ENCODE measurements at places on chromosomes 12 and 14.

DNA sequence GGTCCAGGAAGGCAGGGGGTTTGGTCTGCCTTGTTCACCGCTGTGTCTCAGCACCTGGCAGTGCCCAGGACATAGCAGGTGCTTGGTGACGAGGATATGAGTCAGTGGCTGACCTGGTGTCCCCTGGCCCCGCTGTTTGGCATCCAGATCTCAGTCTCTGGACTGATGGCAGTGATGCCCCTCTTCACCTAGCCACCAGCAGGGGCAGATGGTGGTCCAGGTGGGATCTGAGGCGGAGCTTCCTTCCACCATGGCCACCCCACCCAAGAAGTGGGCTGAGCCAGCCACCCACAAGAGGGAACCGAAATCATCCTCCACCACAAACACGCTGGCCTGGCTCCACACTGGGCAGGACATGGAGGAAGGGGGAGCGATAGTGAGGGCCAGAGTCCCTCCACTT lies 16.1 kb upstream of the SH2B3 start:
- DNase-seq: no peak

DNA sequence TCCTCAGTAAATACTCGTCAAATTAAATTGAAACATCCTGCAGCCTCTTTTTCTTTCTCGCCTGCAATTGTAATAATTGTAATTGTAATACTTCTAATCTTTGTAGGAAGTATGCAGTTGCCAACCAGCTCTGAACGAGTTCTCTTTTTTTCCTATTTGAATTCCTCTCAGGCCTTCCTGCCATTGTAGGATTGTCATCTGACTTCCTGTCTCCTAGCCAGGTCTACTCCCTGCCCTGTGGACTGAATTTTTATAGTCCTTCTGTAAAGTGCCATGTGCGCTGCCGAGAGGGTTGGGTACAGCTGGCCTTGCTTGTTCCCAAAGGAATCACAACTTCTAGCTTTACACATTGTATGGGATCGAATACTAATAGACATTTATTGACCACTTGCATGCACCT lies 183.3 kb downstream of the SSPN start:
- no peak for DNase-seq

- peak; percentile 47 for DNase-seq
These were observed 141.0 kb downstream of the SLC16A7 start for GRCh38 chr12:59736786-59737185.

GRCh38 chr12:69903548-69903947 lies 78.5 kb downstream of the MYRFL start:
- DNase-seq: no peak

DNA sequence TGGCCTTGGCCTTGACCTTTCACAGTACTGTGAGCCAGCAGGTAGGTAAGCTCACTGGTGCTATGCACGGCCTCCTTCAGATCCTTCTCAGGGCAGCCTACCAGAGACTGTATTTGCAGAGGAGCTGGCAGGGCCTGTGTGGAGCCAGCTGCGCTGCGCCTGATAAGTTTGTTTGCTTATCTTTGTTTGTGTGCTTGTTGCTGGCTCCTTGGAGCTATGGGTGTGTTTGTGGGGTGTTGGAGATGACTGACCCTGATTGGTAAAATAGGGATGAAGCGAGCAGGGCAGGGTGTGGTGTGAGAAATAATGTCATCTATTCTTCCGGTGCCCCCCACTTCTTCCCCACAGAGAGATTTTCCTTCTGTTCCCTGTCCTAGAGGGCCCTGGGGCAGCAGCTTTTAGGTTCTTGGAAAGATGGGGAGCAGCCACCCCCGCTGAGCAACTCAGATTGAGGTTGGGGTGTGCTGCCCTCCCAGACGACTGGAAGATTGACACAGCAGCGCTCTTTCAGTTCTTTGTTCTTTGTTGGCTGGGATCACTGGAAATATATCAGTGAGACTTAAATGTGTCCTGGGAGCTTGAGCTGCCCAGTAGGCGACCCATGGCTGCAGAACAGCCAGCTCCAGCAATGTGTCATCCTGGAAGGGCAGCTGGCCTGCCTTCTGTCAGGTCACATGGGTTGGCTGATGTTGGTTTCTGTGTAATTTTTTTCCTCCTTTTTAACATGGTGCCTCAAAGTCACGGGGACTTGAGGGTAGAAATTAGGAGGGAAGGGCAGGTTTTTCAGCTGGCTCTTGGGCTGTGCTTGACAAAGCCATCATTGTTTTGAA lies 19.6 kb downstream of the MLXIP start:
- DNase-seq: peak; percentile 67

DNA sequence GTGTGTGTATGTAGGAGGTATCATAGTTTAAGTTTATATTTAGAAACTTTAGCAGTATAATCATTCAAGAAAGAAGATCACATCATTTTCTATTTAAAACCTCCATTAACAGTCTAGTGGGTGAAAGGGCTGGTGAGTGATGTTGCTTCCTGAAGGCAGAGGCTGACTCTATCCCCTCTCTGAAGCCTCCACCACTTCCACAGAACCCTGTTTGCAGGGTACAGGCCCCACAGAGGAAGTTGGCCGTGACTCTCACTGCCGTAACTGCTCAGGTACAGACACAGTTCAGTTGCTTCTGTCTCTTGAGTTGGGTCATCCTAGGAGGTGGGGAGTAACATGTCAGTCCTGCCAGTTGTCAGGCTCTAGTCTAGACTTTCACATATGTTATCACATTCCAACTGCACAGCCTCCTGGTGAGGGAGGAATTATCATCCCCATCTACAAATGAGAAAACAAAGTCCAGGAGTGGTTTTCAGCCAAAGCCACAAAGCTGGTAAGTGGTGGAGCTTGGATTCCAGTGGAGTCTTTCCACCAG lies 31.5 kb downstream of the CFL2 start:
- DNase-seq: no peak

GRCh38 chr12:94182986-94183707 lies 34.8 kb downstream of the PLXNC1 start:
- DNase-seq: no peak

GRCh38 chr14:70662816-70663215 lies 21.1 kb downstream of the TTC9 start:
- no peak for DNase-seq

GRCh38 chr12:5384015-5384414 lies 47.9 kb upstream of the NTF3 start:
- no peak for DNase-seq

DNA sequence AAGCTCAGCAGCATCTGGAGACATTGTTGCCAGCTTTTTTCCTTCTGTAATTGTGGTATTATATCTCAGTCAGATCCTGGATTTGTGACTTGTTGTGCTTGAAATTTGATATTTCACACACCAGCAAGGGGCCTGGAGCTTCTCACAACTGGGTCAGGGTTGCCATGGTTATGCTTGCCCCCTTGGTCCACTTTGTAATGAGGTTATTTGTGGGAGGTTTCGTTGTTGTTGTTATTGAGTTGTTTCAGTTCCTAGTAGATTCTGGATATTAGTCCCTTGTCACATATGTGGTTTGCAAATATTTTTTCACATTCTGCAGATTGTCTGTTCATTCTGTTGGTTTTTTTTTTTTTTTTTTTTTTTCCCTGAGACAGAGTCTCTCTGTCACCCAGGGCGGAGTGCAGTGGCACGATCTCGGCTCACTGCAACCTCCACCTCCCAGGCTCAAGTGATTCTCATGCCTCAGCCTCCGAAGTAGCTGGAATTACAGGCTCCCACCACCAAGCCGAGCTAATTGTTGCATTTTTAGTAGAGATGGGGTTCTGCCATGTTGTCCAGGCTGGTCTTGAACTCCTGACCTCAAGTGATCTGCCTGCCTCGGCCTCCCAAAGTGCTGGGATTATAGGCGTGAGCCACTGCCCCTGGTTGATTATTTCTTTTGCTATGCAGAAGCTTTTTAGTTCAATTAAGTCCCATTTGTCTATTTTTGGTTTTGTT lies 80.6 kb upstream of the ETV6 start:
- no peak for DNase-seq

DNA sequence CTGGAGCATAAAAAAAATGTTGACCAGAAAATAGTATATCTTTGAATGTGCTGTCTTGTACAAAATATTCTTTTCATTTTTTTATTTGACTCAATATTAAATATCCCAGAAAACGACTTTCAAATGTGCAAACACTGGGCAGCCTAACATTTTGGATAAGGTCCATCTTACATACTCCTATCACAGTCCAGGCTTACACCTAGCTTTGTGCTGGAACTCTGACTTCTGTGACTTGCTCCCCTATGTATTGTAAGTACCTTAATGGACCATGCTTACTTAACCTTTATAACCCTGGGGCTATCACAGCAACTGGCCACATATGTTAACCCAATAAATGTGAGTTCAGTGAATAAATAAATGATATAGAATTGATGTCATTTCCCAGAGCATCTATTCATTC lies 7.6 kb upstream of the EIF2S3B start:
- no peak for DNase-seq

GRCh38 chr12:113002155-113002554 lies 23.8 kb downstream of the OAS2 start:
- DNase-seq: no peak

DNA sequence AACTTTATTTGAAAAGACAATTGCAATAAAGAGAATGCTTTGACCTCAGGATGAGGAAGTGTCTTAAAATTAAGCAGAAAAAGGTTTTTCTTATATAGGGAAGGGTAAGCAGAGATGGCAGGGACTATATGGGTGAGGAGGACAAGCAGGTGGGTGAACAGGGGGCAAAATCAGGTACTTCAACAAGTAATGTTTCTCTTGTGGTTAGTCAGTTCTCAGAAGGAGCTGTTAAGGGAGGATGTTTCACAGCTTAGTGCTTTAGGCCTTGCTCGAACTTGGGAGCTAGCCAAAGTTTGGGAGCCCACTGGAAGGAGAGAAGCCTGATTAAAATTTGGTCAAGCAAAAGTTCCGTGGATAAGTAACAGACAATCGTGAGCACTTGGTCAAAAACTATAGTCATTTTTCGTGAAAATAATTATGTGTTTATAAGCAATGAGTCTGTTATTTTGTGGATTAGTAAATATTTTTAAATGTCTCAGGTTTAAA lies 364.2 kb upstream of the TMPO start:
- DNase-seq: no peak

GRCh38 chr14:49545071-49545470 lies 41.1 kb downstream of the RPS29 start:
- DNase-seq: peak; percentile 91

DNA sequence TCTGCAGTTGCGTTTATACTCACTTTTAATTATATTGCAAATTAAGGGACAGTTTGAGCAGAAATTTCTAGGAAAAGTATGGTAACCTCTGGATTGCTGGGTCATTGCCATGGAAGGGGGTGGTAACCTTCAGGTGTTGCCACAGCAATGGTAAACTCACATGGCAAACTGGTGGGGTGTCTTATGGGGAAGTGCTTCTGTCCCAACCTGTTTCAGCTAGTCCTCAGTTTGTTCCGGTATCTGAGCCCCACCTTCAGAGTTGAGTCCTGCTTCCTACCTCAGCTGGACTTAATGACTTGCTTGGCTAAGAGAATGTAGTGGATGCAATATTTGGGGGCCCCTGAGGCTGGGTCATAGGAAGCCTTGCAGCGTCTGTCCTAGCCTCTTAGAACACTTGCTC lies 7.3 kb upstream of the CLMN start:
- DNase-seq: no peak

DNA sequence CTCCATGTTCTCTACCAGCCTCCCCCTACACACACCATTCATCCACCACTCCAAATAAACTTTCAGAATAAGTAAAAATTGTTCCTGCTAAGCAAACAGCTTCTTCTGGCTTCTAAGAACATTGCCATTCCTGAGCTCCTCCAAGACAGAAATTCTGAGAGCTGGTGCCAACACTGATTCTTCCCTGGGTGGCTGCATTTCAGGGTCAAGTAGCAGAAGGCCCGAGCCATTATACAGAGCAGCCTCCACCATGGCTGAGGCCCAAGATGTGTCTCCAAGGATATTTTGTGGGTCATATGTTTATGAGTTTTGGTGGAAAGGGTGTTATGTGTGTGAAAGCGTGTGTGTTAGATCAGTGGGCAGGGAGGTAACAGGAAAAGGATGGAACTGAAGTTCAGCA lies 3.5 kb upstream of the RND1 start:
- no peak for DNase-seq

GRCh38 chr12:95634622-95635621 lies 83.6 kb upstream of the USP44 start:
- peak; percentile 51 for DNase-seq

DNA sequence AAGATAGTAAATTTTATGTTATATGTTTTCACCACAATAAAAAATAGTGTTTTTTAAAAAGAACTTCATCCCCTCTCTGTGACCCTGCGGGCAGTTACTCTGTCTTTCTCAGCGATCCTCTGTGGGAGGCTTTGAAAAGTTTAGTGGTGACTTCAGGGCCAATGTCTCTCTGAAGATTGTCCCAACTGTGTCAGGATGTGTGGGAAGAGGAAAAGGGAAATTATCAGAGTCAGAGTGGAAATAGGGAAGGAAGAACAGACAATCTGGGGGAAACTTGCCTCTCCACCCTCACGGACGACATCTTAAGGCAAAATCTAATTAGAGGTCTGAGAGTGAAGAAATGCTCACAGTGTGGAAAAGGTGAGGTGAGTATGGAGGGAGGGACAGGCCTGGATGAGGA lies 3.5 kb upstream of the OR10P1 start:
- DNase-seq: no peak

- DNase-seq: no peak
These were observed 387 bp upstream of the GSC start for GRCh38 chr14:94770251-94770749.

- no peak for DNase-seq
These were observed 4.2 kb upstream of the AAAS start for GRCh38 chr12:53325511-53326061.

- no peak for DNase-seq
These were observed 17.8 kb upstream of the PAPOLA start for GRCh38 chr14:96484399-96484798.

DNA sequence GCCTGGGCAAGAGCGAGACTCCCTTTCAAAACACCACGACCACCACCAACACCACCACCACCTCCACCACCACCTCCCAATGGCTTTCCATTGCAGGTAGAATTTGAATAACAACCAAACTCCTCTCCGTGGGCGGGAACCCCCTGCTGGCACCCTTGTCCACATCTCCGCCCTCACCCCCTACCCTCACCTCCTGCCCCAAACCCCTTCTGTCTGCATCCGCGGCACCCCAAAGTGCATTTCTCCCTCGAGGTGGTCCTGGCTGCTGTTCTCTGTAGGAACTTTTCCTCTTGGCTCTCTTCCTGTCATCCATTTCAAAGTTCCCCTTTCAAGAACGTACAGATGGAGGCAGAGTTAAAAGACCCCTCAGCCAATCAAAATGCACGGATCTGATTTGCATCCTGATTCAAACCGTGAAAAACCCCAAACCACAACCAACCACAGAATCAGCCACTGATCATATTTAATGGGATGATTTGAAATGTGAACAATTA lies 3.8 kb downstream of the SDSL start:
- DNase-seq: no peak
